ENCODE measurements at places on chromosomes 7 and 10.
A peak's percentile ranks its signal among the peaks of the same experiment; 100 is the strongest.

GRCh38 chr10:60397792-60398191 is 8.1 kb upstream of the ANK3 start:
- no peak for DNase-seq

- DNase-seq: no peak
Measured at GRCh38 chr10:111384556-111384955, 307.7 kb downstream of the ADRA2A start.

- no peak for DNase-seq
Measured at GRCh38 chr10:28248092-28248491, 54.8 kb downstream of the MPP7 start.

DNA sequence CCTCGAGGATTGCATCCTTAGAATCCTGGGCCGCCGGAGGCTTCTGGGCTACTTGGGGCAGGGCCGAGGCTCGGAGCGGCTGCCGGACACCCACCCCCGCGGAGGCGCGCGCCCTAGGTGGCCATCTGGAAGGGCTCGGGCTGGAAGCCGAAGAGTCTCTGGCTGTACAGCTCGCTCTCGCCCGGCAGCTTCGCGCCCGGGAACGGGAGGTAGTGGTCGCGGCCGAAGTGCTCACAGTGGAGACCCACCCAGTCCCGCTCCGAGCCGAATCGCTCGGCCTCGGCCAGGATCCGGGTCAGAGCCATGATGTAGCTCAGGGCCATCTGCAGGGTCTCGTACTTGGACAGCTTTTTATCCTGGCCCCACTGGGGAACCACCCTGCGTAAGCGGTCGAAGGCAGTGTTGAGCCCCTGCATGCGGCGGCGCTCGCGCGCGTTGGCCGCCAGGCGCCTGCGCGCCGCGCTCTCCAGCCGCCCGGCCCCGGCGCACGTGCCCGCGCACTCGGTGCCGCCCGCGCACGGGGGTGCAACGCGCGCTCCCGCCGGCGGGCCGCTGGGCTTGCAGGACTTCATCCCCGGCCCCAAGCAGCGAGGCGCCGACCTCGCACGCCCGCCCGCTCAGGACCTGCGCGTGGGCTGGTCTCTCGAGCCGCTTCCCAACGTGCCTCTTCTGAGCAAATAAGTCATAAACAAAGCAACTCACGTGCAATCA is 652 bp downstream of the ATOH7 start:
- DNase-seq: peak; percentile 99

DNA sequence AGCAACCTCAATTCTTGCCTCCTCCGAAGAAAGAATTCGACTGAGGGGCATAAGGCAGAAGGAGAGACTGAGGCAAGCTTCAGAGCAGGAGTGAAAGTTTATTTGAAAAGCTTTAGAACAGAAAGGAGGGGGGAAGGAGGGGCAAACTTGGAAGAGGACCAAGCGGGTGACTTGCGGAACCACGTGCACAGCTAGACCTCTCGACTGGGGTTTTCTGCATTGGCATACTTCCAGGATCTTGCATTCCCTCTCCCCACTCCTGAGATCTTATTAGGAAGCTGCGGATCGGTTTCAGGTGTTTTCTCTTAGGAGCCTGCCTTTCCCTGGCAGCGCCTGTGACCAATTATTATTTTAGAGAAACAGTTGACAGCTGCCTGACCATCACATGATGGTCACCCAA is 20.3 kb upstream of the CPXM2 start:
- DNase-seq: no peak

DNA sequence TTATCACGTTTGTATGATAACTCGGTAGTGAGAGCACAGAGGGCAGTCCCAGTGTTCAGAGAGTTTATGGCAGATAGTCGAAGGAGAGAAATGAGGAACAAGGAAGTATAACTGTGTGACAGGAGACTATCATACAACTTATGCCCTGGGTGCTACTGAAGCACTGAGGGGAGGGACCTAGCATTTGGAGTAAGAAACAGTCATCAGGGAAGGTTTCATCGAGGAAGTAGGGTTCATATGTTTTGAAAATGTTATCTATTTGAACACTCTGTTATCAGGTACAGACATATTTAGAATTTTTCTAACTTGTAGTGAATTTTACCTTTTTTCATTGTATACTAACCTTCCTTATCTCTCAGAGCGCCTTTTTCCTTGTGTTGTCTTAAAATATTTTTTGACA is 1214.4 kb upstream of the C7orf33 start:
- no peak for DNase-seq

DNA sequence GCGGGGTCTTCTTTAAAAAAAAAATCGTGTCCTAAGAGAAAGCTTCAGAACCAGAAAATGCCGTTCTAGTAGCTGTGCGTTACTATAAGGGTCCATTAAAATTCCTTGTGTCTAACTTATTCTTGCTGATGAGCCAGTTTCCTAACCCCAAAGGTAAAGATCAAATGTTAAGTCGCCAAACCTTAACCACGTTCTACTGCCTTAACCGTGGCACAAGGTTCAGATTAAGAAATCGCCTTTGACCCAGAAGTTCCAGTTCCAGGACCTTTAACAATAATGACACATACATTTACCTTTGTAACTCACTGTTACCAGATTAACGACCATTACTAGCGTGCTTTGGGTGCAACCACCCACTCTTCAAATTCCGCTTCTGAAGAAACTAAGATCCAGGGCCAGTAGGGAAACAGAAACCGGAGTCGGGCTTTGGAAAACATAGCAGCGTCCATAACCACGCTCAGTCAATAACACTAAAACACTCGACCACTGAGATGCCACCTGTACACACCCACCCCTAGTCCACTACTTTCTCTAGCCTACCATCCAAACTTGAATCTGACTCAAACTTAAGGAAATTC is 620 bp downstream of the BET1 start:
- DNase-seq: peak; percentile 38

GRCh38 chr7:50973814-50974213 is 191.1 kb upstream of the GRB10 start:
- DNase-seq: no peak

GRCh38 chr10:80202934-80203834 is 2.2 kb downstream of the ANXA11 start:
- peak; percentile 68 for DNase-seq
